GM12892 (cell line): ENCODE measurements at places on chromosomes 13 and 19.
A peak's percentile ranks its signal among the peaks of the same experiment; 100 is the strongest.

GRCh38 chr19:41274802-41275201 is 10.6 kb downstream of the HNRNPUL1 start:
- DNase-seq, result no peak

- DNase-seq, result no peak
Observed at GRCh38 chr19:10642473-10643171, 11.5 kb upstream of the ILF3 start.

- DNase-seq, result no peak
Observed at GRCh38 chr13:76707360-76707759, 178.8 kb downstream of the KCTD12 start.

DNA sequence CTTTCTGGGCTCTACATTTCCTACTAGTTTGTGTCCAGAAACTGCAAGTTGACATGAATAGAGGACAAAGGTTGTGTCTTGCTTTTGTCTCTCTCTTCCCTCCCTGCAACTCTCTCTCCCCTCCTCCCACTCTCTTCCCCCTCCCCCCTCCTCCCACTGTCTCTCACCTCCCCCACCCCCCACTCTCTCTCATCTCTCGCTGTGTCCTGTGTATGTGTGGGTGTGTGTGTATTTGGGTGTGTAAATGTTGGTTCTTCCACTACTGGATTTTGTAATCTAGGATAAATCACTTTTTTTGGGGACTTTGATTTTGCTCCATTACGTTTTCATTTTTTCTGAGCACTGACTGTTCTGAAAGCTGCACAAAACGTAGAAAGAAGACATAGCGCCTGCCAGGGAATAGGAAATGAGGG is 48.4 kb downstream of the AKAP11 start:
- DNase-seq, result no peak

DNA sequence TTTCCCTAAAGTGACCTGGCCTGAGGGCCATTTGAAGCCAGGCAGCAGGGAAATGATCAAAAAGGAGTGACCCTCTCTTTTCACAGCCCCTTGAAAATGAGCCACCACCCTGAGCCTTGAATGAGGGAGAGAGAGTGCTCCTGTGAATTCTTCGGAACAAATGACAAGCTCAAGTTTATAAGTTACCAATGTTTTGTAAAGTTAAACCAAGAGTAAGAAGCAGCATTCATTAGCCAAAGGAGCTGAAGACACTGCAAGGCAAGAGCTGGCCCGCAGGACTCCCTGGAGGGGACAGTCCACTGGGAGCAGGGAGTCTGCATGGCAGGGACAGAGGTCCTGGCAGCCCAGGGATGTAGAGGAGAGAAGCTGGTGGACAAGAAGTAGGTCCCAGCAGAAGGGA is 16.7 kb upstream of the CCNP start:
- DNase-seq, result no peak

- DNase-seq, result peak; percentile 79
Observed at GRCh38 chr19:38850436-38850975, 720 bp upstream of the HNRNPL start.

DNA sequence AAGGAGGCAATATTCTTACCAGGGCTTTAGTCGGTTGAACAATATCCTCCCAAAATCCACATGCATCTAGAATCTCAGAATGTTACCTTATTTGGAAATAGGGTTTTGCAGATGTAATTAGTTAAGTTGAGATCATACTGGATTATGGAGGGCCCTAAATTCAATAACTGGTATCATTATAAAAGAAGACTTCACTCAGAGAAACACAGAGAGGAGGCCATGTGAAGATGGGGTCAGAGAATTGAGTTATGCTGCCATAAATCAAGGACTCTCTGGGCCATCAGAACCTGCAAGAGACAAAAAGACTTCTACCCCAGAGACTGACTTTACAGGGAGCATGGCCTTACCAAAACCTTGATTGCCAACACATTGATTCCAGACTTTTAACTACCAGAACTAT is 1611.1 kb downstream of the SLITRK5 start:
- no peak for DNase-seq

DNA sequence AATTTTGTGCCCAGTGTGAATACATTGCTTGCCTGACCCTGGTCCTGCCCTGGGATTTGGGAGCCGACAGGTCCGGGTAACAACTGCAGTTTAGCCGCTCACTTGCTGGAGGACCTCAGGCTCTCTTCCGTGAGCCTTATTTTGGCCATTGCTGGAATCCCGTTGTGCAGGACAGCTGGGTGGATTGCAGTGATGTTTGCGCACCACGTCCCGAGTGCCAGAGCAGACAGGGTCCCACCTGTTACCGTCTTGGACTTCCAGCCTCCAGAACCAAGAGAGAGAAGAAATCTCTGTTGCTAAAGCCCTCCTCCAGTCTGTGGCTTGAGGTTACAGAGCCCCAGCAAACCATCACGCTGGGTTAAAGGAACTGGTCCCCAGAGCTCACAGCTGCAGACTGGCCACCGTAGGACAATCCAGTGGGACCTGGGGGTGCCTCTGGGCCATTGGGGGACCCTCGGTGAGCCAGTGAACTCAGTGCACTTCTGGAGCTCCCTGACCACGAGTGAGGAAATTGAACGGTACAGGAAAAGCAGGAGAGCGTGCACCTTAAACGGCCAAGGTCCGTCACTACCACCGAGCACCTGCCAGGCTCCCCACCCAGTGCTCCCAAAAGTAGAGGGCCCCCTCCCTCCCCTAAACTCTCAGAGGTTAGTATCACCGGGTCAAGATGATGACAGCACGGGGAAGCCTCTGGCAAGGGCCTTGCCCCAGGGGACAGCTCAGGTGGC is 92.9 kb downstream of the GNG7 start:
- DNase-seq, result no peak

DNA sequence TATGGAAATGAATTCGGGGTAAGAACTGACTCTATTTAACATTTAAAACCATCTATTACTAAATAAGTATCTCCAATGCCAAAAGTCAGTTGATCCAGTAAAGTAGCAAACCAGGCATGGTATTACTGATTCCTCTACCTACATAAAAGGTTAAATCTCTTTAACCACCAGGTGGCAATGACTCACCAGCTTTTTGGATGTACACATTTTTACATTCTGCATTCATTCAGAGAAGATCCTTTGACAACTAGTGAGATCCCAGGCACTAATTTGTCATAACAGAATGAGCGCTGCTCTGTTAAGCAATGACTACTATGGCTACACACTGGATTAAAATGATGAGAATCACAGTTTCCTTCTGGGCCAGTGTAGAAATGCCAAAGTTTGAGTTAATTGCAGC is 329.8 kb upstream of the GPC6 start:
- no peak for DNase-seq
